Esophagus mucosa (tissue), 1 donor: ENCODE measurements at places on chromosomes 6 and 20.

DNA sequence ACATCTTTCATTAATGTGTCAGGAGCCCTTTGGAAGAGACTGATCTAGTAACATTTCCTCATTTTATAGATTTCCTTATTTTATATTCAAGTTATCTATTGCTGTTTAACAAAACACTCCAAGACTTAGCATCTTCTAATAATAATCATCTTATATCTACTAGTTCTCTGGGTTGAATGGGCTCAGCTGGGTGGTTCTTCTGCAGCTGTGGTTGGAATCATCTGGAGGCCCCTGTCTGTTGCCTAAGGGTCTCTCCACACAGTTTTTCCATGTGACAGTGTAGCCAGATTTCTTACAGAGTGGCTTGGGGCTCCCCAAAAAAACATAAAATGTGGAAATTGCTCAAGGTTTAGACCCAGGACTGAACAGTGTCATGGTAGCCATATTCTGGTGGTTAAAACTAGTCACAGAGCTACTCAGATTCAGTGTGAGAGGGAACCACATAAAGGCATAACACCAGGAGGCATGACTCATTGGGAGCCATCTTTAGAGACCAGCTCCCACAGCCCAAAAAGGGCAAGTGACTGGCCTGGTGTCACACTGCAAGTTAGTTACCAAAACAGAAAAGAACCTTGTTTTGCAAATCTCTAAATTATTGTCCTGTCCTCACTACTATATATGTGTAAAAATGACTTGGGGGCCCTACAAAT is 11.5 kb downstream of the SLC2A10 start:
- no peak for ATAC-seq

GRCh38 chr6:121158438-121158837 is 175.8 kb downstream of the TBC1D32 start:
- ATAC-seq, result no peak

GRCh38 chr20:32535953-32536823 is 48.9 kb downstream of the NOL4L start:
- peak; percentile 64 for ATAC-seq

GRCh38 chr20:6058684-6059295 is 4.9 kb upstream of the LRRN4 start:
- ATAC-seq, result no peak

DNA sequence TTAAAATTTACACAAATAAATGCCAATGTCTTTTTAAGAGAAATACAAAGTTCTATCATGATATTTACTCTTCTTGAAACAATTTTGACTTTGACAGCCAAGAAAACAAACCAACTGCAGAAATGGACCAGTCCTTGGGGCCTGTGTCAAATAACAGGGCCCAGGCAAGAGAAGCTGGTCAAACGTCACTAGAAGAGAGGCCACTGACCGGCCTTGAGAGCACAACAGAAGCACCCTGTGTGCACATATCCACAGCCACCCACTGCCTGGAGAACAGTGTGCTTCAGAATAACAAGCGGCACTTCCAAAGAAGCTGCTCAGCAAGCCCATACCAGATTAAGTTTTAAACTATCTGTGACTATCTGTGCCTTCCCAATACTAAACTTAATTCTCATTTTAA is 14.8 kb downstream of the APMAP start:
- ATAC-seq, result no peak

GRCh38 chr6:152338335-152339125 is 298.6 kb downstream of the SYNE1 start:
- ATAC-seq, result peak; percentile 59

DNA sequence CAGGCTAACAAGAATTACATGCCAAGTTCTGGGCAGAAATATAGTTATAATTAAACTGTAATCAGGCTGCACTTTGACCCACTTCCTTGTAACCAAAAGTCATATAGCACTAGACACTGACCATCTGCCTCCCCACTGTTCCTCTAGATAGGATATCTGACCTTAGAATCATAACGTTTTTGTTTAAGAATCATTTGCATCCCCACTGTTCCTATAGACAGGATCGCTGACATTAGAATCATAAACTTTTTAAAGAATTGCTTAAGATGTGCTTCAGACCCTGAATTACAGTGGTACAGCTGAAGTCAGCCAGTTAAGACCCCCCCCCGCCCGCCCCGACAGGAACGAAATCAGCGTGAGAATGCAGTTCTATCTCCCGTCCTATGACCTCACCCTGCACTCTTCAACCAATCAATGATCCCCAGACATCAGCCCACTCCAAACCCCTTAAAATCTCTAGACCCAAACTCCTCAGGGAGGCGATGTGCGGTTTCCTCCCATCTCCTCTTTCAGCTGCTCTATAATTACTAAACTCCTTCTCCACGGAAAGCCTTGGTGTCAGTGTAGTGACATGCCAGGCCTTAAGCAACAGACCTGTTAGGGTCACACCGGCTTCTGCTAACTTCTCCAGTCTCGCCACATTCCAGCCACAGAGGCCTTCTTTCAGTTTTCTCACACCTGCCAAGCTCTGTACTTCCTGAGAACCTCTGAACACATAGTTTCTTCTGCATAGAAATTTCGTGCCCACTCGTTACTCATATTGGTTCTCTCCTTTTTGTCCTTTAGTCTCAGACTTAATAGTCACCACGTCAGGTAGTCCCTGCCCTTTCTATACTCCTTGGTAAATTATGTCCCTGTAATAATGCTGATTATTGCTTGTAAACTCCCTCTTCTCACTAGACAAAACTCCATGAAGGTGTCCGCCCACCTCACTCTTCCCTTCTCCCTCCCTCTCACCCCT is 93.5 kb downstream of the DTNBP1 start:
- ATAC-seq, result no peak

DNA sequence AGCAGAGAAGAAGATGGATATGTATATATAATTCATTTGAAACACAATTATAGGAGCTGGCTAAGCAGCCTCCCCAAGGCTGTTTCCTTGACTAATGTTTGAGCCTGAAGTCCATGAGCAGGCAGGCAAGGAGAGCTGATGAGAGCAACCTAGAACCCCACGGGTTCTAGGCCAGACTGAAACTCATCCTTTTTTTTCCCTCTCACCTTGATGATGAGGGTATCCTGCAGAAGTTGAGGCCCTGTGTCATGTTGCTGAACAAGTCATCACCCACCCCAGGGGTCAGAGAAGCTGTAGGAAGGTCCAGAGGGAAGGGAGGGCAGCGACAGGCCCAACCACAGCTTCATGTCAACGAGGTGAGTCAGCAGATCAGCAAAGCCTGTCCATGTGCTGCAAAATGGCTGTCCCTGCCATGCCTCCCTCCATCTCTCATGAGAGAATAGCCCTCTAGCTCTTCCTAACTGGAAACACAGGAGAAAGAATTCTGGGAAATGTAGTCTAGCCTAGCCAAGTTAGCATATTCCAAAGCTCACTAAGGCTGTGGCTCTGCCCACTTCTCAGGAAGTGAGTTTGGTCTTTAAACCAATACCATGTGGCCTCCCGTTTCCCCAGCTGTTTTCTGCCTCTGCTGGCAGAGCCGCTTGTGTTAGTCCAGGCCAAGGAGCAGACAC is 91.3 kb upstream of the DTNBP1 start:
- ATAC-seq, result peak; percentile 15

GRCh38 chr20:13008761-13009681 is at the start of gene SPTLC3:
Gene SPTLC3 (plus strand): TSS chr20:13008972. CDS start chr20:13009268, 296 bp downstream.
- peak; percentile 76 for ATAC-seq

- ATAC-seq, result no peak
Measured at GRCh38 chr6:15832841-15833240, 170.0 kb upstream of the DTNBP1 start.

DNA sequence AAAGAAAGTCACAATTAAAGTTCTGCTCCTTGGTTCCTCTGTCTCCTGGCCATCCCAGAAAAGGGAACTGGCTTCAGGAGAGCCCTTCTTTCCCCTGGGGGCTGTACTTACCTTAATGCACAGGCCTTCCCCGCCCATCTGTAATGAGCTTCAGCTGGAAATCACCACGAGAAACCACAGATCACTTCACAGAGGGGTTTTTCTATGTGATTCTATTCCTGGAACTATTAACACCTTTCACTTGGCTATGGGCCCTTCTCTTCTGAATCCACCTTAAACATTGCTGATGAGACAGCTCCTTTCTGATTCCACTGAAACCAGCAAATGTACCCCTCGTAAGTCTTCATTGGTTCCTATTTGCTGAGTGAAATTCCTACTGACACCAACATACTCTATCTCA is 80.7 kb downstream of the FOXF2 start:
- ATAC-seq, result no peak

DNA sequence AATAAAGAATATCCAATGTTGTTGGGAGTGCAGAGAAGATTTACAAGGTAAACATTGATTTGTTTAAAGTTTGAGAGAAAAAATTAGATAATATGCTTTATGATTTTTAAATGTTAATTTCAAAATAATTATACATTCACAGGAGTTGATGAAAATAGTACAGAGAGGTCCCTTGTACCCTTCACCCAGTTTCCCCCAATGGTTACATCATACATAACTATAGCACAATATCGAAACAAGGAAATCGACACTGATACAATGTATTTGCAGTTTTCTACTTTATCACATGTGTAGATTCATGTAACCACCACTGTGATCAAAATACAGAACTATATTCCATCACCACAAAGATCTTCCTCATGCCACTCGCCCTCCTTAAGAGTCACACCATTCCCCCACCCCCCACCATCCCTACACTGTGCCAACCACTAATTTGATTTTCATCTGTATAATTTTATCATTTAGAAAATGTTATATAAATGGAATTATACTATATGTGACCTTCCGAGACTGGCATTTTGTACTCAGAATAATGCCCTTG is 11.7 kb upstream of the HLA-DRA start:
- ATAC-seq, result no peak

- ATAC-seq, result peak; percentile 70
Measured at GRCh38 chr6:137313928-137314855, 95.0 kb upstream of the IFNGR1 start.

DNA sequence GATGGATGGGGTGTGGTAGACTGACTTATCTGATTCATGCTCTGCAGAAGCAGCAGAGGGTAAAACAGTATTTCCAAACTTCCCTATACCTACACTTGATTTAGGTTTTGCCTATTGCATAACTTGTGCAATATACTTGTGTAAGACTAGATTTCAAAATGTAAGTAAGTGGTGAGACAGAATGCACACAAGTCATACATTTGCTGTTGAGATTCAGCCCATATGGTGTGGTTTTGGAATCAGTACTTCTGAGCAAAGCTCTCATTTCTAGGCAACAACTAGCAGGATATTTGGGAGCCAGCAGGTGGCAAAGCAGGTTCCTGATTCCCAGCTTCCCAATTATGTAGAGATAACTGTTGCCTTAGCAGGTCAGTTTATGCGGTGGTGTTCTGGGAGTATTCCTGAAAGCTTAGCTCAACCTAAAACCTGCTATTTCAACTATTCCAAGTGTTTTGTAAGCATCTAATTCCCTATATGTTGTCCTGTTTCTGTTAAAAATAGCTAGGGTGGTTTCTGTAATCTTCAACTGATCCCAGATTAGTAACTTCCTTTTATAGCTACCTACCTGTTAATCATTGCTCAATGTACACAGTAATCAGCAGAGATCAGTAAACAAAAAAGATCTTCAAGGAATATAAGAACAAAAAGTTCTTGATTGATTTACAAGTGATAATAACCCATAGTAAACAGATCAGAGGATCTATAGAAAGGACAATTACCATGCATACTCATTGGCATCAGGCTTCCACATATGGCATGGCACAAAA is 8.5 kb upstream of the FABP7 start:
- ATAC-seq, result peak; percentile 72

DNA sequence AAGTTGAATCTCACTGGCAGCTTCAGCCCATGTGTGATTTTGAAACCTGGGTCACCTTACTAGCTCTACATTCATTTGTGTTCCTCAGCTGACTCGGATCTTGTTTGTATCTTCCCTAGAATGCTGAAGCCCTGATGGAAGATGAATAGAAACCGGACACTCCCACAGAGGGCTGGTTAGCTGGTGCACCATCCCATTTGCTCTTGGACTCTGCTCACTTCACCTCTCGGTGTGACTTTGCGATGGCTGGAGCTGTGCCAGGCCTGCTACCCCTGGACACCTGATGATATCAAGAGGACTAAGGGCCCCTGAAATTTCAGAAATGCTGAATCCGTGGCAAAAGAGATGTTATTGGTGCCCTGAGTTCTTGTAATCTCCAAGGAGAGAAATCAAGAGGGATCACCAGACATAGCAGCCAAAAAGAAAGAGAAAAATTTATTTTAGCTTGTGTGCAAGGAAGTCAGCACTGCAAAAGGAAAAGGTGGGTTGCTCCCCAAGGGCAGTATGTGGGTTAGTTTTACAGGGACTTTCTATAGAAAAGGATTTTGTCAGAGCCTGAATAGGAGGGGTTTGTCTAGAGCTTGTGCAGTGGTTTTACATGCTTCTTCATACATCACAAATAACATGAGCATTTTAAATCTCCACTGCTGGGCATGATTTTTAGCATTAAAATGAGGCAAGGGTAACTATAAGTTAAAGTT is 426.3 kb upstream of the NOX3 start:
- no peak for ATAC-seq

- no peak for ATAC-seq
Measured at GRCh38 chr6:137120748-137121147, 52.7 kb downstream of the IL22RA2 start.

GRCh38 chr20:29448806-29449470 is 1808.5 kb upstream of the DEFB115 start:
- ATAC-seq, result no peak

DNA sequence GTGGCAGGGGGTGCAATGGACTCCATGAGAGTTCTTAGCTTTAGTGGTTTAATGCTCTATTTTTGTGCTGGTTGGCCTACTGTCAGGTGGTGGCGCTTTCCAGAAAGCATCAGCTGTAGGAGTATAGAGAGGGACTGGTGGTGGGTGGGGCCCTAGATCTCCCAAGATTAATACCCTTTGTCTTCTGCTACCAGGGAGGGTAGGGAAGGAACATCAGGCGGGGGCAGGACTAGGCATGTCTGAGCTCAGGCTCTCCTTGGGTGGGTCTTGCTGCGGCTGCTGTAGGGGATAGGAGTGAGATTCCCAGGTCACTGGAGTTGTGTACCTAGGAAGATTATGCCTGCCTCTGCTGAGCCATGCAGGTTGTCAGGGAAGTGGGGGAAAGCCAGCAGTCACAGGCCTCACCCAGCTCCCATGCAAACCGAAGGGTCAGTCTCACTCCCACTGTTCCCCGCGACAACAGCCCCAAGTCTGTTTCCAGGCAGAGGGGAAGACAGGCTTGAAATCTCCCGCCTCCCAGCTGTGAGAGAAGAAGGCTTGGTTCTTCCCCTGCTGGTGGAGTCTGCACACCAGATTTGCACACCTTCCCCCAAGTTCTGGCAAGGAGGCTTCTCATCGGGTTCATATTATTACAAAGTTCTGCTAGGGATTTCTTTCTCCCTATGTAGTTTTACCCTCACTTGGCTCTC is 46.7 kb upstream of the PKIB start:
- no peak for ATAC-seq

DNA sequence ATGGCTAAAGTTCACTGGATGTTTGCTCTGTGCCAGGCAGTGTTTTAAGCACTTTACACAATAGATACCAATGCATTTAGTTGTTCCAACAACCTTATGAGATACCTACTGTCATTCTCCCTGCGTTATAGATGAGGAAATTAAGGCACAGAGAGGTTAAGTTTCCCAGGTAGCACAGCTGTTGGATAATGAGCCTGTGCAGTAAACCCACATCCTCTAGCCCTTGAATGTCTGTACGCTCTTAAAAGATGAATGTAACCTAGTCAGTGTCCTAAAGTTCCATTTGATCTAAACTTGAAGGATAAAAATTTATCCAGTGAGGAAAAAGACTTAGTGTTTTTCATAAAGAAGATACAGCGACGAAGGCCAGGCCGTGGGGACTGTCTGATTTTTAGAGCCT is 28.0 kb downstream of the HFE start:
- no peak for ATAC-seq

- no peak for ATAC-seq
Measured at GRCh38 chr6:8420031-8420588, 15.2 kb downstream of the SLC35B3 start.
